Cardiac fibroblast (primary cell): ENCODE measurements at places on chromosomes 5 and 9.

DNA sequence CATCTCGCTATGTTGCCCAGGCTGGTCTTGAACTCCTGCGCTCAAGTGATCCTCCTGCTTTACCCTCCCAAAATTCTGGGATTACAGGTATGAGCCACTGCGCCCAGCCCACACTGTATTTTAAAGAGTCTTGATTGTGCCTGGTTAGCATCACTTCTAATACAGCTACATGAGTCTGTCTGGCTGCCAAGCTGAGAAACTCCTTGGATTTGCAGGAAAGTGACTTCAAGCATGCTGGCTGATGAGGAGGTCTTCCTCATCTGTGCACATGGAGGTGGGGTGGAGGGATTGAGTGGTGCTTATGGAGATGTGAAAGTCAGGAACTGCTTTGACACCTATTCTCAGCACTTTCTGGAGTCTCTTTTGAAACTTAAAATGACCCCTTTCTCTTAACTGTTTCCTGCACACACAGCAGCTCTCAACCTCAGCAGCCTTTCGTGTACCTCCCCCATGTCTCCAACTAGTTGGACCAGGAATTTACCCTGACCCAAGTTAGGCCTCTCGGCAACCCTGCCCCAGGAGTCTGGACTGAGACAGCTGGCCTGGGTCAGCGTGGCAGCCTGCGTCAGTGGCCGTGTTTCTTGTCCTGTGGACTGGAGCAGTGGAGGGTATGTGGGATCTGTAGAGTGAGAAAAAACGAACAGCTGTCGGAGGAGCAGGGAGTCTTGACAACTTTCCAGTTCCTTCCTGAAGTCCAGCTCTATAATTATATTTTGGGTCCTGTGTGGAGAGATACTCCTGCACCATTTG lies 72.5 kb downstream of the ACER2 start:
- no peak for DNase-seq

DNA sequence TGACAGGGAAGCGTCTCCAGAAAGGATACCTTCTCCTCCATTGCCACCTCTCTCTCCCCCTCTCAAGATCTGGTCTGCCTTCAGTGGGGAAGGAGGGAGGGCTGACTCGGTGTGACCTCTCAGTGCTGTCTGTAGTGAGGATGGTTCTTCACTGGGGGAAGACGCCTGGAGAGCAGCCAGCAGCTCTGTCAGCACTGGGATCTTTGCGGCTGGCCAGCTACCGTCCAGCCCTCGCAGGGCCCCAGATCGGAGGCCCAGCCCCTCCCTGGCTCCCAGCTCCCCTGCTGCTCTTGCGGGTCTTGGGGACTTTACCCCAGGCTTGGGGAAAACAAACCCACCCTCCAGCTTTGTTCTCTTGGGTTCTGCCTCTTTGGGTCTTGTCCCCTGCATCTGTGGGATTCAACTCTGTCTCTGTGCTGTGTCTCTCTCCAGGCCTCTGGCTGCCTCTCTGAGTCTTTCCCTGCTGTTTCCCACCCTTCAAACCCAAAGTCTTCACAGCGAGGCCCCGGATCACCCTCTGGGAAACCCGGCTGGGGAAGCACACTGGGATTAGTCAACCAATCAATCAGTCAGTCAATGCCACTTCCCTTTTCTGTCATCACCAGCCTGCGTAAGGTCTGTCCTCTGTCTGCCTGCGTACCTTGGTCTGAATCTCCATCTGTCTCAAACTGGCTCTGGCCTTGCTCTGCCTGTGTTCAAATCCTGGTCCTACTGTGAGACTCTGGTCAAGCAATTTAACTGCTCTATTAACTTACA lies 23.0 kb downstream of the FGF18 start:
- peak; percentile 59 for DNase-seq

DNA sequence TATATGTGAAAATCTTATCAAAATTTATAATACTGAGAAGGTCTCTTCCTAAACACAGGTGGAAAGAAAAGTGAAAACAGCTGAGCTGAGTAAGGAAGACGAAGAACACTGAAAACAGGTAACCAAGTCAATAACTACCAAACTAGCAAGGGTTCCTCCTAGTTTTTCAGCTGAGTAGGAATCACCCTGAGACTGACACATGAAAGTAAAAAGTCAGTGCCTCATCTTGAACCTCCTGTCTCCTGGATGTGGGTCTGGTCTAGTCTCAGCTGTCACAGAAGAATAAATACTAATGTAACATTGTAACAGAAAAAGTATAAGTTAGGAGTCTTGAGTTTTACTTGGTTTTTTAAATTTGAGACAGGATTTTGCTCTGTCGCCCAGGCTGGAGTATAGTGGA lies 121.0 kb downstream of the MEF2C start:
- DNase-seq: no peak

DNA sequence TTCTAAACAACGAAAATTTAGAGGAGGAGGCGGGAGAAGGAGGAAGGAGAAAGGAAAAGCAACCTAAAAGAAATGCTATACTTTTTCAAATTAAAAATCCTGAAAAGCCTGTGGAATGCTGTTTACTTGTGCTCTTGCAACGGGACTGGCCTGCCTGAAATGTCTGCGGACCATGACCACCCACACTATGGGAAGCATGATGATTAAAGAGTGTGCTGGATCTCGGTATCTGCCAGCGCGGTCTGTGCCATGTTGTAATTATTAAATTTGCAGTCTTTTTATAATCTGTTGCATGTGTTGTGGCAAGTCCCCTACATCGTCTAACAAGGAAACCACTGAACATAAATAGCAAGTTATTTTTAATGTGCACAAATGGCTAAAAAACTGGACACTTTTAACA lies 111.4 kb downstream of the FANCC start:
- no peak for DNase-seq

DNA sequence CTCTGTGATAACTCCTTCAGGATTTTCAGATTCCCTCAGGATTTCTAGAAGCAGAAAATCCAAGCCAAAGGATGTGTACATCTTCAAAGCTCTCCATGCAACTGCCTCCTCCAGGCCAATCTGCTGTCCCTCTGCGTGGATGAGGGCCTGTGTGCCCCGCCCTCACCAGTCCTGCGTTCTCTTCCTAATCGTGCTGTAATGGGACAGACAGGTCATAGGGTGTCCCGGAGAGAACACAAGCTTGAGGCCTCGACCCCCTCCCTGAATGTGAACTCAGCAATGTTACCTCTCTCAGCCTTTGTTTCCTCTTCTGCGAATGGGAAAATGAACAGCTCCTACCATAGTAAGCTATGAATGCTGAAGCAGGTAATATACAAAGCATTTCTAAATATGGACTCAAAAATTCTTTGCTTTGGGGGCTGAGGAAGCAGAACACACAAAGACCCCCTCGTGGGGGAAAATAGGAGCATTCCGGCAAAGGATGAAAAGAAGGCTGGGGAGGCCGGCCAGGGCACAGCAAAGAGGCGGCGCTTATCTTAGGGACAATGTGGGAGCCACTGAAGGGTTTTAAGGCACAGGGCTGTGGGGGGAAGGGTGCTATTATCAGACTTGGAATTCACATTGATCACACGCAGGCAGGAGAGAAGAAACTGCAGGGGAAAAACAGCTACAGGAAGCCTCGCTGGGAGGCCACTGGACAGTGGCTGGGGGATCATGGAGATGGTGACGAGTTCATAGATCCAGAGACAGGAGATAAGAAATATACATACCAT lies 57.2 kb upstream of the FBXW11 start:
- DNase-seq: no peak

- no peak for DNase-seq
Measured at GRCh38 chr5:135601466-135601865, 22.7 kb upstream of the CXCL14 start.

DNA sequence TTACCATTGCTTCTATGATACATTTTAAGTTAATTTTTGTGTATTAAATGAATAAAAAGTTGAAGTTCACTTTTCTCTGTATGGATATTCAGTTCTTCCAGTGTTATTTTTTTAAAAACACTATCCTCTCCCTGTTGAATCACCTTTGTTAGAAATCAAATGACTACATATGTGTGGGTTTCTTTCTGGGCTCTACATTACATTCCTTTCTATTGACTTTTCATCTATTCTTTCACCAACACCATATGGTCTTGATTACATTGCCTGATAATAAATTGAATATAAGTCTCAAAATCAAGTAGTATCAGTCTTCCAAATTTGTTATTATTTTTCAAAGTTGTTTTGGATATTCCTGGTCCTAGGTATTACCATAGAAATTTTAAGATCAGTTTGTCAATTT lies 7.3 kb upstream of the RASEF start:
- no peak for DNase-seq

DNA sequence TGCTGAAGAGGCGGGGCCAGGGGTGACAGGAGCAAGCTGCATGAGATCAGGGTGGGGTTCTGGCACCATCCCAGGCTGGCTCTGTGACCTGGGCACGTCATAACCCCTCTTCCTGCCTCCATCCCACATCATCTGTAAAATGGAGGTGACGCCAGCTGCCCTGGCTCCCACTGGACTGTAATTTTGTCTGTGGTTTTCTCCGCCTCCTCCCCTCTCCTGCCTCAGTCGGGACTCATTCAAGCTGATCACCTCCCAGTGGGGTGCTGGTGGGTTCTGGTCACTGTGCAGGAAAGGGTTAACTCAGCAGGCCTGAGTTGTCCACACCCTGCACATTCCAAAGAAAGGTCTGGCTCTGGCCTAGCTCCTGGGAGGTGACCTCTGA lies 128.2 kb downstream of the RXRA start:
- no peak for DNase-seq

- DNase-seq: no peak
Measured at GRCh38 chr9:136177224-136177623, 27.7 kb downstream of the LHX3 start.

- DNase-seq: no peak
Measured at GRCh38 chr5:90326995-90327394, 82.6 kb downstream of the CETN3 start.

GRCh38 chr5:37664551-37664950 lies 175.3 kb downstream of the GDNF start:
- DNase-seq: no peak

DNA sequence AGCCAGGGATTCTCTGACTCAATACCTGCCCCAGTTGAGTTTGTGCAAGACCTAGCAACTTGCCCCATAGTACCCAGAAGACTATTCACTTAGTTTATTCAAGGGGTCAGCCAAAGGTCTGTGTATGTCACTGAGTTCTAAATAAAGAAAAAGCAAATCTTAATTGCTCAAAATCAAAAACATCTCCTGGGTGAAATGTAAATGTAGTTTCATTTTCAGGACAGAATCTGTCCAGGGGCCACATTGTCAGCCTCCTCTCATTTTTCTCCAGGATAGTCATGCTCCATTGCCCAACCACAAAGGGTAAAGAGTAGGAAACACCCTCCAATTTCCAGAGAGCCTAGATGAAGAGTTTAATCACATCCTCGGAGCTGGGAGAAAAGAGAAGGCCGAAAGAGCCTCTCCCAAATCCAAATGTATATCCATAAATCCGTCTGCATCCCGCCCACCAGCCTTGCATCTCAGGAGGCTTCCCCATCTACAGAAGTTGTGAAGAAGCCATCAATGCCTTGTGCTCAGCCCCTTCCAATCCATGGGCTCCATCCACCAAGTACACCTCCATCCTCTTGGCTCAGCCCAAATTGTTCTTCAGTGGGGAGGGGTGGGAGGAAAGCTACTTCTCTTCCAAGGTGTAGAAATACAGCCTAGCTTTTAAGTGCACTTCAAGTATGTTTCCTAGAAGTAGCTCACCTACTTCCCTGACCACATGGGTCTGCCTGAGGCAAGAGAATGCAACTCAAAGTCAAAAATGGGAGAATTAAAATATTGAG lies 26.9 kb downstream of the ADAM19 start:
- peak; percentile 89 for DNase-seq
